ENCODE measurements at places on chromosomes 2 and 18.

DNA sequence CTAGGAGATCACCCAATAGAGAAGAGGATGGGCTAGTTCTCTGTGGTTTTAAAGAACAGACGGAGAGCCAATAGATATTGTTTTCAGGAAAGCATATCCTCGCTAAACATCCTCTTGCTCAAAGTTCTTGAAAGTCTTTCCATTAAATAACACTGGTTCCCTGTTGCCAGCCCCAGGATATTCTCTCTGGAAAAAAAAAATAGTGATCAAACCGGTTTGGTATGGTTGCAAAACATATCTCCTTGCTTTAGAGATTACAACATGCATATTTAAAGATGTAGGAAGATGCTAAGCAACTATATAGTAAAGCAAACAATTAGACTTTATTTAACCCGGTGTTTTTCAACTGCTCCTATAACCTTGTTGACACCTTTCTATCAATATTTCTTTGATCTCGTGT is 211.4 kb downstream of the CMPK2 start:
- no peak for DNase-seq

- DNase-seq: no peak
These were observed 68.0 kb downstream of the PXDN start for GRCh38 chr2:1676091-1676912.

- peak; percentile 52 for DNase-seq
These were observed 879 bp upstream of the EPAS1 start for GRCh38 chr2:46296216-46296839.

DNA sequence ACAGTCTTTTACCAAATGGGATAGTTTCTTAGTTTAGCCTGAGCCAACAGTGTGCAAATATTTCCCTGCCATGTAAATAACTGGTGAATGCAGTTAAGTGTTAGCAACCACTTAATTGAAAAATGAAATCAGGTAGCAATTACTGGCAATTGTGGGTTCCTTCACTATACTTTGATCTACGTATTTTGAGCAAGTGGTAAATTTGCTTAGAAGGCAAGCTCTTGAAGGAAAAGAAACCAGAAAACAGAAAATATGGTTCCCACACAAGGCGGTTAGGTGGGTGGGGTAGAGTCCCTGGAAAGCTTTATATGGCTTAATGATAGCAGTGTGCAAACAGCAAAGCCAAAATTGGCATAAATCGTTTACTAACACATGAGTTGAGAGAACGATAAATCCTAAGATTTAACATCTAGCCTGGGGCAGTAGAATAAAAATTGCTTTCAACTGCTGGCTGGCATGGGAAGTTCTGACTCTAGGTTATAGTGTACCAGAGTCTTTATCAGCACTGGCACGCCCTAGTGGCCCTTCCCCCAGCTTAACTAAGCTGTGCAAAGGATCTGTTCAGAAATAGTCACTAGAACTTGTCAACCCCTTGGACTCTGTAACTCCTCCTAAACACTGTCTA is 17.0 kb downstream of the SLC9A2 start:
- no peak for DNase-seq

- no peak for DNase-seq
These were observed 27.5 kb upstream of the HK2 start for GRCh38 chr2:74806355-74806839.

DNA sequence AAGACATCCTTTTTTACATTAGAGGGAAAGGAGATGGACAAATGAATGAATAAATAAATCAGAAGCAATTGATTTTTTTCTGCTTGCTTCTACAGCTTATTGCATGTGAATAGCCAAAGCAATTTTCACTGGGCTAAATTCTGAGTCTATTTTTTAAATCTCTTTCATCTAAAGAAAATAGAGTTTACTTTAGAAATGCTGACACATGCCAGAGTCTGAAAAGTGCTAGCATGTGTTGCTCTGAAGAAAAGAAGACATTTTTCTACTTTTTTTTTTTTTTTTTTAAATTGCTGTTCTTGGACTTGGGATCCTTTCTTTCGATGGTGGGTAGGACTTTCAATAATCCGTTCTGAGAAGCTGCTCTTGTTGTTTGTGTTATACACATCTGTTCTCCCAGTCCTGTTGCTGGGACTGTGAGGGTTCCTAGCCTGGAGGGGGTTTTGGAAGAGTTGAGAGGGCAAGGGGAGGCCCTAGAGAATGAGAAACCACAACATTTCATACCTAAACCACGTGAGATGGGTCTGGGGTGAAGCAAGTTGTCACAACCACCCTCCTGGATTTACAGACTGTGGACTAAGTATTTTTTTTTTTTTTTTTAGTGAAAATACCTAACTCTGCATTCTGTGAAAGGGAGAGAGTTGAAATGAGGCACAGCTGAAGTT is 193.5 kb downstream of the PRKCE start:
- no peak for DNase-seq

DNA sequence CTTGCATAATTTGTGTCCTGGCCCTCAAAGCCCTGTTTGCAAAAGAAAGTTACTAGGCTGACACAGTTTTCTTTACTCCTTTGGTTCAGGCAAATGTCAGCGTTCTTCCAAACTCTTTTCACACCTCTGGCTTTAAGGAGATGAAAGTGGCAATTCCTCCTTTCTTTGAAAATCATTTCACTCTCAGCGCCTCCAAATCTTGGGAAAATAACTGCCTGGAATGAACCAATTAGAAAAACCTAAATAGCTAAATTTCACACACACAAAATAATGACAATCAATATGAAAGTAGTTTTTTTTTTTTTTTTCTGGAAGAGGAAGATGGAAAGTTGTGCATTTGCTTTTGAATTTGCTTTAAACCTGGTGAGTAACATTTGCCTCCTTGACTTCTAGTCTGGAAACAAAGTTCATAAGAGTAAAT is 1.7 kb downstream of the MEIS1 start:
- no peak for DNase-seq

DNA sequence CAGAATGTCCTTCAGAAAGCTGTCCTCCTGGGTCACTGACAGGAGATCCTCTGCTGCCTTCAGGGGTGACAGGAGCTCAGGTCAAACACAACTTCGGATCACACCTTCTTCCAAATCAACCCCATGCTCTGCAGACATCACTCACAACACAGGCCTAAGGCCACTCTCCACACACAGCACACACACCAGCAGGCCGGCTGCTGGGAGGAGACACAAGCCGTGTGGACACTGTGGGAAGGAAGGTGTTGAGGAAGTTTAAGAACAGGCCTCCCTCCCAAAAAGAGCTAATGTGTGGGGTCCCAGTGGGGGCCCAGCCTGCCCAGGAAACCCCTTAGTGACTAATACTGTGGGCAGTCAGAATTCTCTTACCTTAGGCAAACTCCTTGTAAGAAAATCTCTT is 290.3 kb upstream of the ID2 start:
- no peak for DNase-seq

DNA sequence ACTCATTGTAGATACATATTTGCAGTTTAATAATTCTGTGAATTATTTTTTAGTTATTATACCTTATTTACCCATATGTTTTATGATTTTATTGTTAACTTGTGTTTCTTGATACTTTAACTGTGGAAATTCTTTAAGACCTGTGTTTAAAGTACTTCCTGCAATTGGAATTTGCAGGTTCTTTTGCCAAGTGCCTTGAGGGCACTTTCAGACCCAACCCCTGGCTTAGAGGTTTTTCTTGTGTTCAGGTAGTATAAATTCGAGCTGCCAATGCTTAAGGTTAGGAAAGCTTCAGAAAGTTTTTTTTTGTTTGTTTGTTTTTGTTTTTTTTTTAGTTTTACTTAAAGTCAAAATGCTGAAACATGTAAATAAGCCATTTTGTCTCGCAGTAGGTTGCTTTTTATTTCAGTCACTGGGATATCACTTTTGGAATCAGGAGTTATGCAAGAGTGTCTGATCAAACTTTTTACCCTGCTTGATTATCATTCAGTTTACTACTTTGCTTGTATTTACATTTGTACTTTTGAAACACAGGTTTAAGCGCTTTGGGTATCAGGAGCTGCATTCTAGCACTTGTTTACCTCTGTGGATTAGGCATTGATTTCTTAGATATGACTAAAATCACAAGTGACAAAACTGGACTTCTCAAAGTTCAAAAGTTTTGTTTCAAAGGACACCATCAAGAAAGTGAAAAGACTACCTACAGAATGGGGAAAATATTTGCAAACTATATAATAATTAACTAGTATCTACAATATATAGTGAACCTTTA is 31.8 kb downstream of the TDRD15 start:
- no peak for DNase-seq
